Fibroblast of gingiva (primary cell): ENCODE measurements at places on chromosomes 12 and 14.
A peak's percentile ranks its signal among the peaks of the same experiment; 100 is the strongest.

DNA sequence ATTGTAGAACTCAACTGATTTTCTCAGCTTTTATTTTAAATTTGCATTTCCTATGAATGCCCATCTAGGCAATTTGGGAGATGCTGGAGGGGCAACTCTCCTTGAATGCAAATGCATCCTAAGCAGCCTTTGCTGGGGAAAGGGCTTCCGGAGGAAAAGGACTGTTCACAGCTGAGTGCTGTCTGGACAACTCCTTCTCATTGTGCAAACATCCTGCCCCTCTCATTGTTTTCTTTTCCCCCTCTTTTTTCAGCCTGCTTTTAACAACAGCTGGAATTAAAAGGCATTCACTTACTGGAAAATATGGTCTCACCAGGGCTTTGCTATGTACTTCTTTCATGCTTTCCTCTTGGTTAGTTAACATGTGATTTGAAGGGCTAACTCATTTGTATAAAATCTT lies 397.8 kb downstream of the FUT8 start:
- DNase-seq: no peak

- DNase-seq: no peak
These were observed 18.0 kb upstream of the LDHB start for GRCh38 chr12:21675641-21676040.

DNA sequence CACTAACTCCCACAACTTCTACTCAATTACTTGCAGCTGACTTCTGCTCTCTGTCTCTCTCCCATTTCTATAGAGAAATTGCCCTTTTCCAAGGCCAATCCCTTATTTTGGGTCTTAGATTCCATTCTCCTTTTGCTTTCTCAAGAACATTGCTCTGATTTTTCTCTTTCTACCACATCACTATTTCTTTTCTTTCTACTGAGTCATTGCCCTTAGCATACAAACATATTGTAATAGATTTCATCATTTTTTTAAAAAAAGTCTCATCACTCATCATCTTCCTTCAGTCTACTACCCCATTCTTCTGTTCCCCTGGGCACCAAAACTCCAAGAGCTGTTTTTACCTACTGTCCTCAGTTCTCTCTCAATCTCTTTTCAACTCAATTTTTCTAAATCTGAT lies 4.4 kb upstream of the KCNA1 start:
- DNase-seq: no peak

- DNase-seq: no peak
These were observed 256.8 kb upstream of the FLRT2 start for GRCh38 chr14:85273099-85273677.

- DNase-seq: peak; percentile 59
These were observed 15.5 kb upstream of the MLXIP start for GRCh38 chr12:122062832-122063693.

- DNase-seq: no peak
These were observed 51.9 kb downstream of the DAAM1 start for GRCh38 chr14:59240356-59240755.

DNA sequence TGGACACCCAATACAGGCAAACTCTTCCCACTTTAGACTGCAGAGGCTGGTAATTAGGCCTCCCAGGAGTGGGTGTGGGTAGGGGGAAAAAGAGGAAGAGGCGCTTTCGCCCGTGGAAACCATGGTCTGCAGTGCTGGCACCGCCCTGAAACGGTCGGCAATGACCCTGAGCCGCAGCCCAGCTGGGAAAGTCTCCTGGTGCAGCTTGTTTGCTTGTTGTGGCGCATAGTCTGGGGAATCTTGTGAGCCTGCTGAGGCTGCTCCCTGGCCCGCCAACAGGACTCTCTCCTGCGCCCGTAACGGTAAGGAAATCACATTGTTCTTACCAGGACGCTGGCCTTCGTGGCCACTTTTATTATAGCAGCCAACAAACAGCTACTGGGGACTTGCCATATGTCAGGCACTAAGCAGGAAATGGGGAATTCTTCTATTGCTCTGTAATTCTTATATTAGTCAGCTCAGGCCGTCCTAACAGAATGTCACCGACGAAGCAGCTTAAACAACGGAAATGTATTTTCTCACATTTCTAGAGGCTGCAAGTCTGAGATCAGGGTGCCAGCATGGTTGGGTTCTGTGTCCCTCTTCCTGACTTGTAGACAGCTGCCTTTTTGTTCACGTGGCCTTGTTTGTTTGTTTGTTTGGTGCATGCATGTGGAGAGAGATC lies 52.5 kb upstream of the RIN3 start:
- DNase-seq: peak; percentile 58

GRCh38 chr12:42090899-42091298 lies 53.8 kb downstream of the GXYLT1 start:
- DNase-seq: no peak

GRCh38 chr12:115294453-115295133 lies 610.6 kb upstream of the TBX3 start:
- DNase-seq: no peak

DNA sequence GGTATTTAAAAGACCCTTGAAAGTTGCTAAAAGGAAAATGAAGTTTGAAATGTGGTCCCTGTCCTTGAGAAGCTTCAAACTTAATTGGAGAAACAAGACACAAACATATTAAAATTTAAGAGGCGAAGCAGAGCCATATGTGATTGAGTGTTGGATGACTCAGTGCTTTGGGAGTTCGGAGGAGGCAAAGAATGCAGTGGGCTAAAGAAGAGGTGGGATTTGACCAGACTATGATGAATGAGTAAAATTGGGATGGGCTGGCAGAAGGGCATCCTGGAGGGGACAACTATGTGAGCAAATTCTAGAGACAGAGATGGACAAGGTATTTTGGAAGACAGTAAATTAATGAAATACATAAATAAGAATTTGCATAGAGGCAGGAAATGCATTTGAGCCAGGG lies 358.6 kb downstream of the EGLN3 start:
- DNase-seq: no peak
